ENCODE measurements at places on chromosomes 16 and 17.

DNA sequence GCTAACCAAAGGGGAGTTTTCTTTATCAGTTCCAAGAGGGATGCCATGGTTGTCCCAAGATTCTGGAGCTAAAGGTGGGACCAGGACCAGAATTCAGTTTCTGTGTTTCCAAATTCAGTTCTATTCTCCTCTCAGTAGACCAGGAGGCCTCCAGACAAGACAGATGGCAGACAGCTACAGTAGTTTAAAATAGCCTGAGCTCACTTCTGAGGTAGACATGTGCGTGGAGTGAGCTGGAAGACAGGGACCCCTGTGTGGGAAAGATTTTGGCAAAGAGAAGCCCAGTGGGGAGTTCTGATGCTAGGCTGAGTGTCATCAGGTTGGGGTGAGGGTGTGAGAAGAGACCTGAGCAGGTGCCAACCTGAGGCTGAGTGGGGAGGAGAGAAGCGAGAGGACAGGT is 95.4 kb downstream of the PRKCB start:
- no peak for DNase-seq

- no peak for DNase-seq
These were observed 5.3 kb upstream of the GPRC5C start for GRCh38 chr17:74426551-74427047.

GRCh38 chr17:12256380-12256995 is 235.8 kb downstream of the MAP2K4 start:
- no peak for DNase-seq

DNA sequence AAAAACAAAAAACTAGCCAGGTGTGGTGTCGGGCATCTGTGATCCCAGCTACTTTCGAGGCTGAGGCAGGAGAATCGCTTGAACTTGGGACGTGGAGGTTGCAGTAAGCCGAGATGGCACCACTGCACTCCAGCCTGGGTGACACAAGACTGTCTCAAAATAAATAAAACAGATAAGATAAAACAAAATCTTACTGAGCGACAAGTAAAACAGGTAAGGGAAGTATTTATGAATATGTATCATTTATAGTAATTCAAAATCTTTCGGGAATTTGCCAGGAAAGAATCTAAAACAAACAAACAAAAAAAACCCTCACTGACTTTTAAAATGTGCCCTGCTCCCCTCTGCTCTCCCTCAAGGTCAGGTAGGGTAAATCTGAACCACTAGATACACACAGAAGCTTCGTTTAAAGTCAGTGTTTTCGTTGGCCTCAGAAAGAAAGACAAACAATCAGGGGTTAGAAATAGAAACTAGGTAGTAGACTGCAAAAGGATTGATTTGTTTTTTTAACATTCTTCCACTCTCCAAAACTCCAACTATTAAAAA is 2.1 kb downstream of the PRPSAP1 start:
- DNase-seq, result no peak

GRCh38 chr16:3012828-3013420 is at the start of gene CLDN9:
Gene CLDN9, plus strand, starts transcription at chr16:3012923. Its CDS starts 440 bp downstream, at chr16:3013363.
- no peak for DNase-seq

GRCh38 chr16:506246-506546 is 21.3 kb upstream of the CAPN15 start:
- no peak for DNase-seq

DNA sequence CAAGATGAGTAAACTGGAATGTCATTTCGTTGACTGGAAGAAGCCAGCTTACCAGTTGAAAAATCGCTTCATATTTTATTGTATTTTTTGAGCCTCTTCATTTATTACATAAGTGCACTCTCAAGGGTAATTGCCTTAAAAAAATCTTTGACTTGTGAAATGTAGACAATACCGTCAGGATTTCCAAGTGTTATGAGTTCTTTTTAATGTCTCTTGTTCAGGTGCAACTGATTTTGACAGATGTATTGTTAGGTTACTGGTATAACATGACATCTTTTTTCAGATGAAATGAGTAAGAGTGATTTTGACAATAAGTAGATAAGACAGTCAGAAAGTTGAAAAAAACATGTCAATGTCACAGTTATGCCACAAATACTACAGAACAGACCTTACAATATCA is 169.1 kb downstream of the CNTNAP4 start:
- no peak for DNase-seq
